Nephron progenitor cell (in vitro differentiated cells): ENCODE measurements at places on chromosomes 13 and 19.

DNA sequence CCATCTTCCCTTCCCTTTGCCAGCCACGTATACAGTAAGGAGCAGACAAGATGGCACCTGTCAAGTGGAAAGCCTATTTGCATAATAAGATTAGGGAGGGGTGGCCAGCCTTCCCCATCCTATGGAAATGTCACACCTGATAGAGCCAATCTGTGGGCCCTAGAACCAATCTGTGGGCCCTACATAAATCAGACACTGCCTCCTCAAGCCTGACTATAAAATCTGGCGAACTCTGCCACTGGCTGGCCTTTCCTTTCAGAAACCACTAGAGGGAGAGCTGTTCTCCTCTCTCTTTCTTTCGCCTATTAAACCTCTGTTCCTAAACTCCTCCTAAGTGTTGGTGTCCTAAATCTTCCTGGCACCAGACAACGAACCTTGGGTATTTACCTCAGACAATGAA lies 231.5 kb upstream of the KLHL1 start:
- no peaks in the 10 kb centered on the region for H3K36me3 ChIP-seq
- DNase-seq, result peak; percentile 32
- H3K4me3 ChIP-seq, result no peak overlapping the region
- H3K27me3 ChIP-seq, result no peaks in the 10 kb centered on the region

GRCh38 chr19:47761566-47761965 lies 16.2 kb downstream of the NOP53 start:
- no peaks in the 10 kb centered on the region for H3K27me3 ChIP-seq
- H3K27ac ChIP-seq, result peak overlapping the region; percentile 68
- no peak overlapping the region for H3K4me3 ChIP-seq
- no peak for DNase-seq
- peaks cover 13% of the 10 kb centered on the region for H3K4me1 ChIP-seq

DNA sequence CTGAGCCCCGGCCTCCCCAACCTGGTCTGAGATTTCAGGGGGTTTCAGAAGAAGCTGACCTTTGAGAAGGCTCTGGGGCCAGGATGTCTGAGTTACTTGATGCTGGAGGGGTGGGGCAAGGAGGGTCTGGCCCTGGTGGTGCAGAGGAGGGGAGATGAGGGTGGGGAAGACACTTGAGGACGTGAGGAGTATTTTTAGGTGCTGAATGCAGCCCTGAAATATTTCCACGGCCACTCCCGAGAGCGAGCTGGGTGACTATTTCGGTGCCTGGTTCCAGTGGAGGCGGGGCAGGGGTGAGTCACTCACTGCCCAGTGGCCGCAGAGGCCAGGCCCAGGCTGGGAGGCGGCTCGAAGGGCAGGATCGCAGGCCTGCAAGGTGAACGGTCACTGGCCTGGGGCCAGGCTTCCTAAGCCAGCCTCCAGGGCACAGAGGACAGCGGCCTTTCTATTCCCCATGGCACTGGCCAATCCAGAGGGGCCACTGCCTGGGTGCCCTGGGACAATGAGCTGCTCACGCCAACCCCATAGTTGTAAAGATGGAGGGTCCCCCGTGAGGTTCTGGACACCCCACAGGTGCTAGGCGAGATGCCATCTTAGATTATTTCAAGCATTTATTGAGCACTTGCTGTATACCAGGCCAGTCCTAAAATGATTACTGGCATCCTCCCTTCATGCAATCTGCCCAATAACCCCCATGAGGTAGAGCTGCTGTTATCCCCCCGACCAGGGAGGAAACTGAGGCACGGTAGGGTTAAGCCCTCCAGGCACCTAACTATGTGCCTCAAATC lies 19.7 kb upstream of the JUND start:
- no peak overlapping the region for H3K27ac ChIP-seq
- H3K36me3 ChIP-seq, result no peaks in the 10 kb centered on the region
- H3K4me1 ChIP-seq, result peaks cover 38% of the 10 kb centered on the region
- no peak for DNase-seq

DNA sequence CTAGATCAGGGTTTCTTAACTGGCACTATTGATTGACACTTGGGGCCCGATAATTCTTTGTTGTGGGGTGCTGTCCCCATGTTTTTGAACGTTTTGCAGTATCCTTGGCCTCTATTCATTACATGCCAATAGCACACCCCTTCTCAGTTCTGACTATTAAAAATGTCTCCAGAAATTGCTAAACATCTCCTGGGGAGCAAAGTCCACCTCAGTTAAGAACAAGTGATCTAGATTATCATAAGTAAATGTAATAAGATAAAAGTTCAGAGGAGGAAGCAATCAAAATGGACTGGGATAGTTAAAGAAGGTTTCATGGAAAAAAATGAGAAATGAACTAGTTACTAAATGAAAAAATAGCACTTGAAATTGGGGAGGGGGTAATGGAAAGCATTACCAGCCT lies 98.1 kb upstream of the MIR17HG start:
- no peak overlapping the region for H3K4me3 ChIP-seq
- no peak overlapping the region for H3K27ac ChIP-seq
- peaks cover 23% of the 10 kb centered on the region for H3K36me3 ChIP-seq
- H3K4me1 ChIP-seq, result peaks cover 29% of the 10 kb centered on the region
- no peak for DNase-seq

DNA sequence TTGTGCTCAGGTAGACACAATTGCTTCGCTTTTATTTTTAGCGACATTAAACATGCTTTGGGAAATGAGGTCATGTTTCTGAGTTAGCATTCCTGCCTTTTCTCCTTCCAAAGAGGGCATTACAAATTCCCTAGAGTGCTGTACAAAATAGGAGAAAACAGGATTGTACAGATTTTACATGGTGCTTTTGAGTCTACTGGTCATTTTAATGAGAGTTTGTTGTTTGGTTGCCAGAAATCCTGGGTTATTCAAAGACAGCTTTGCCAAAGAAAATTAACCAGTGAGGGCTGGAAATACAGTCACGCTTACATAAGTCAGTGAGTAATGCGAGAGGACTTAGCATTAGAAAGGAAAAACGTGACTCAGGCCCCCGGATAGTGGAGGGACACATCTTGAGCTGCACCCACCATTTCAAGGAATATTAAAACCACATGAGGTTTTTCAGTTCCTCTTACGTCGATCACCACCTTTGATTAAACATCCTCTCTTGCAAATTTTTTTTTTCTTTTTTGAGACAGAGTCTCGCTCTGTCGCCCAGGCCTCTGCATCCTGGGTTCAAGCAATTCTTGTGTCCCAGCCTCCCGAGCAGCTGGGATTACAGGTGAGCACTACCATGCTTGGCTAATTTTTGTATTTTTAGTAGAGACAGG lies 55.4 kb downstream of the SACS start:
- peak overlapping the region; percentile 42 for H3K27ac ChIP-seq
- H3K4me3 ChIP-seq, result no peak overlapping the region
- peaks cover 56% of the 10 kb centered on the region for H3K4me1 ChIP-seq
- H3K36me3 ChIP-seq, result peaks cover 36% of the 10 kb centered on the region
